ENCODE measurements at places on chromosomes 11 and 22. TPM values are rescaled to one million over a fixed set of nuclear protein-coding genes. Genes with fewer than 3 reads are reported as not detected.

The PIH1D2 gene
- total RNA-seq: 1.6 TPM

DNA sequence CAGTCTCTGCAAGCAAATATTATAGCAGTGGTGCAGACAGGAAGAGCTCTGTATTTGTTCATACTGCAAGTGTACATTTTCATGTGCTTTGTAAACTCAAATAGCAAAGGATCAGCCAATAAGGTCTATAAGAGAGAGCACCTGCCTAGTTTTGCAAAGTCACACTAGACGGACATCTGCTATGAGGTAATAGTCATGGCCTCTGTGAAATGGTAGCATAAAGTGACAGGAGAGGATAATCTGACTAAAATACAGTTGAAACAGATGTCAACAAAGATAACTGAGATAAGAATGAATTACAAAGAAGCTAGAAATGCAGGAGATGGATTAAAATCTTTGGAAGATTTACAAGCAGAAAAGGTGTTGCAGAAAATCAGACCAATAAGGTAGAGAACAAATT lies 70.6 kb upstream of the SPON1 start:
- H3K36me3 ChIP-seq: no peaks in the 10 kb centered on the region
- no peak overlapping the region for H3K4me3 ChIP-seq
- DNase-seq: no peak
- H3K4me1 ChIP-seq: peaks cover 9% of the 10 kb centered on the region
- no peak overlapping the region for H3K27ac ChIP-seq

The CBLIF gene
- not detected for total RNA-seq

The FDXACB1 gene
- total RNA-seq: 1.8 TPM

The SCN3B gene
- total RNA-seq: 0.10 TPM

- no peaks in the 10 kb centered on the region for H3K36me3 ChIP-seq
- H3K4me3 ChIP-seq: no peak overlapping the region
- DNase-seq: no peak
- peaks cover 5% of the 10 kb centered on the region for H3K4me1 ChIP-seq
- peaks cover 61% of the 10 kb centered on the region for H3K27me3 ChIP-seq
Measured at GRCh38 chr11:118341815-118342489, 553 bp downstream of the CD3D start.

The MED17 gene
- 27.5 TPM for total RNA-seq

DNA sequence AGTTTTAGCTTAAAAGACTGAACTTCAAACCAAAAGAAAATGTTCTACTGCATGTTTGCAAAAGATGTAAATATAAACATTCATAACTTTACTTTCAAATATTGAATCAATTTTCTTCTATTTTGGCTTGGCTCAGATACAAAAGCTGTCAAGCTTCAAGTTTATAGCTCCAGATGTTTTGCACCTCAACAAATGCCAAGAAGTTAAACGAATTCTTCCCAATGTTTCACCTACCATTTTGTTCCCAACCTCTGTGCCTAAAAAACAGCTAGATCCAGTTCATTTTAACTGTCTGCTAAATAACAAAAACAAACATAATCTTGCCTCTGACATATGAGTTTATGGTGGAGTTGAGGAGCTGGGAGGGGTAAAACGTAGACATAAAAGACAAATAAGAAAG lies 76.5 kb downstream of the RAB30 start:
- H3K36me3 ChIP-seq: no peaks in the 10 kb centered on the region
- H3K4me1 ChIP-seq: no peaks in the 10 kb centered on the region
- peaks cover 13% of the 10 kb centered on the region for H3K27me3 ChIP-seq

GRCh38 chr11:111623527-111624030 lies 21.3 kb downstream of the SIK2 start:
- H3K36me3 ChIP-seq: peaks cover 8% of the 10 kb centered on the region
- peaks cover 24% of the 10 kb centered on the region for H3K4me1 ChIP-seq
- no peak overlapping the region for H3K27ac ChIP-seq
- H3K4me3 ChIP-seq: no peak overlapping the region
- no peak for DNase-seq

DNA sequence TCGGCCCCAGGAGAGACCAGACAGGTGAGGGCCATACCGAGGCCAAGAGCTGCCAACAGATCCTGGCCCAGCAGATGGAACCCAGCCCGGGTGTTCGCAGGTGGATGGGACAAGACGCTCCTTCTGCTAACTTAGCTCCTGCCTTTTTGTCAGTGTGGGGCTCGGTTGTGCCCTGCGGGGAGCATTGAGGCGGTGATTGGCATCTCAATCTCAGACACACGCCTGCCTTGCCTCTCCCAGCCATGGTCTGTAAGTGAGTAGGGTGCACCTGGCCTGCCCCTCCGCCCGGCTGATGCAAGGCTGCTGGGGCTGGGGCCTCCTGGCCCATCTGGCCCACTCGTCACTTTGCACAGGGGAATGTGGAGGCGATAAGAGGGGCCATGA lies 350.1 kb downstream of the TBC1D22A start:
- H3K27ac ChIP-seq: no peak overlapping the region
- DNase-seq: no peak
- no peak overlapping the region for H3K4me3 ChIP-seq

DNA sequence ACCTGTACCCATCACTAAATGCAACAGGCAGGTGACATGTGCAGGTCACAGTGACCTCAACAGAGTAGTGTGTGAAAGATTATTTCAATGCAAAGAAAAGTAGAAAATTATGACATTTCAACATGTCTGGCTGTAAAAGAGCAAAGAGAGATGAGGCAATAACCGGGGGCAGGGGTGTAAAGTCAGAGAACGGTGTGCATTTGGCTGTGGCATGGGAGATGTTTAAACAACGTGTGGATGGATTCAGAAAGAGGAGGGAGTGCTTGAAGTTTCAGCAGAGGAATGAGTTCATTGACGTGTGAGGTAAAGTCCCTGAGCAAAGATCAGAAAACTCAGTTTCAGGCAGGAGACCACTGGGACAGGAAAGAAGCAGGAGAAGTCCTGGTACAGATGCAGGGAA lies 229.7 kb downstream of the BUD13 start:
- no peak overlapping the region for H3K4me3 ChIP-seq
- peaks cover 39% of the 10 kb centered on the region for H3K27me3 ChIP-seq
- no peaks in the 10 kb centered on the region for H3K36me3 ChIP-seq
- no peak overlapping the region for H3K27ac ChIP-seq
- no peak for DNase-seq

The RIC3 gene
- total RNA-seq: 0.12 TPM

- H3K36me3 ChIP-seq: no peaks in the 10 kb centered on the region
- no peak overlapping the region for H3K27ac ChIP-seq
- no peak overlapping the region for H3K4me3 ChIP-seq
- peaks cover 97% of the 10 kb centered on the region for H3K27me3 ChIP-seq
- H3K4me1 ChIP-seq: no peaks in the 10 kb centered on the region
Measured at GRCh38 chr22:25817092-25817943, 75.3 kb downstream of the MYO18B start.

DNA sequence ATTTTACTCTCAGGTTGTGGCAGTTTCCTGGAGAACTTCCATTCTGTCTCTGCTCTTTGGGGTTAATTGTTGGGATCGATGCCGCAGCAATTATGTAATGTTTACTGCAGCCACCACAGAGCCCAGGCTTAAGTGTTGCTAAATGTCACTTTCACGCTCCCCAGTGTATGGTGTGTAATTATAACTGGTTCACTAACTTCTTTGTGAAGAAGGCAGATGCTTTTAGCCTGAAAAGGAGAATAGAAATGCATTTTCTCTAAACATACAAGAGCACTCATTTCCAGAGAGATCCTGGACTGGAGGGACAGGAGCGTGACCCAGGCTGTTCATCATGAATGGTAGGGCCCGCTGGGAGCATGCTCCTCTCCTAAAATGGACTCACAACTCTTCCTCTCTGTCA lies 132.2 kb upstream of the PLET1 start:
- DNase-seq: no peak
- H3K4me1 ChIP-seq: no peaks in the 10 kb centered on the region
- peaks cover 28% of the 10 kb centered on the region for H3K27me3 ChIP-seq
- no peak overlapping the region for H3K27ac ChIP-seq
- no peak overlapping the region for H3K4me3 ChIP-seq
- no peaks in the 10 kb centered on the region for H3K36me3 ChIP-seq

The OR5B12 gene
- not detected for total RNA-seq

- H3K27me3 ChIP-seq: no peaks in the 10 kb centered on the region
- no peak overlapping the region for H3K27ac ChIP-seq
- no peak for DNase-seq
- H3K36me3 ChIP-seq: no peaks in the 10 kb centered on the region
Measured at GRCh38 chr11:73087730-73088129, 54.4 kb downstream of the FCHSD2 start.

GRCh38 chr22:22159384-22159783 lies 85.2 kb upstream of the VPREB1 start:
- no peak for DNase-seq
- no peaks in the 10 kb centered on the region for H3K36me3 ChIP-seq
- peaks cover 68% of the 10 kb centered on the region for H3K27me3 ChIP-seq
- no peaks in the 10 kb centered on the region for H3K4me1 ChIP-seq
- no peak overlapping the region for H3K27ac ChIP-seq

The UPK3A gene
- not detected for total RNA-seq

DNA sequence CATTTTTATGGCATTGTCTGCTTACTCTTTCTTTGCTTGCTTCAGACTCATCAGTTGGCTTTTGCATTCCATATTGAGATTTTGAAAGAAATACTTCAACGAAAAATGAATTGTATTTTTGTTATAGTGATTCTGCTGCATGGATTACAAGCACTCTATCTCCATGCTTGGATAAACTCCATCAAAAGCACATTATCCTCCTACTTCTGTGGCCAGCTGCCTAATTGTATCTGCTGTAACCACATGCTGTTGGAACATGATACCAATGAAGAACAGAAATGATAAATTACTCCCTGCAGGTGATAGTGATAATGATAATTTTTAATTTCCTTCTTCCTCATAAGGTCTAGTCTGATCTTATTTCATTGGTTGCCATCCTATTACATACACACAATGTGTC lies 100.8 kb downstream of the PRMT3 start:
- H3K4me1 ChIP-seq: no peaks in the 10 kb centered on the region
- no peaks in the 10 kb centered on the region for H3K36me3 ChIP-seq
- H3K27ac ChIP-seq: no peak overlapping the region
- H3K4me3 ChIP-seq: no peak overlapping the region
- no peaks in the 10 kb centered on the region for H3K27me3 ChIP-seq
- no peak for DNase-seq

DNA sequence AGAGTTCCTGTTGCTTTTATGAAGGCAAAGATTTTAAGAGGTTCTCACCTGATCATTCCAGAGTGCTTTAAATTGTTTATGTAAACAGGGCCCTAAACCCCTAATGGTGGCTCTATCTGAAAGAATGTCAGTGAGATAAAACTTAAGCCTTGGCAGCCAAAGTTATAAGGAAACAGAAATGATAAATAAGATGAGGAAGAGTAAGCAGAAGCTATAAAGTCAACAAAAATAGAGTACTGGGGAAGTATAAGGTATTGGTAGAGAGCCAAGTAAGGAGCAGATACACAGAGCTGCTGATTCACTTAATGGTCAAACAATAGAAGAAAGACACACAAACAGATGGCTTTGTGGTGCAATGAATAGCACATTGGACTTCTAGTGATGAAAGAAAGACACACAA lies 37.9 kb downstream of the TMPRSS5 start:
- H3K36me3 ChIP-seq: peaks cover 15% of the 10 kb centered on the region
- no peak for DNase-seq
- H3K27me3 ChIP-seq: no peaks in the 10 kb centered on the region
- H3K27ac ChIP-seq: peak overlapping the region; percentile 74

The HTATIP2 gene
- 106 TPM for total RNA-seq

DNA sequence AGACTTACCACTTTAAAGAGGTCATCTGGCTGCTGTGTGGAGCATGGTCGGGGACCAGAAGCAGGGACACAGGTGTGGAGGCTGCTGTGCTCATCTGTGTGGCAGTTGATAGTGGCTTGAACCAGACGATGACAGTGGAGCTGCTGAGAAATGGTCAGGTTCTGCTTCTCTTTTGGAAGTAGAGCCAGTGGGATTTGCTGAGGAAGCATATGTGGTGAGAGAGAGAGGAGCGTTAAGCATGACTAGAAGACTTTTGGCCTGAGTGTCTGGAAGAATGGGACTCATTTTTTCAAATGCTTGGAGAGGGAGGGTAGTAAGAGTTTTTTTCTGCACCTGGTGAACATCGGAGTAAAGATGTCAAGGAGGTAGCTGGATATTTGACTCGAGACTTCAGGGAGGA lies 12.5 kb upstream of the SREBF2 start:
- no peak overlapping the region for H3K4me3 ChIP-seq
- no peak for DNase-seq
- H3K36me3 ChIP-seq: peaks cover 4% of the 10 kb centered on the region
- no peak overlapping the region for H3K27ac ChIP-seq

GRCh38 chr11:3880724-3881123 lies 25.3 kb downstream of the STIM1 start:
- no peak for DNase-seq
- peak overlapping the region; percentile 17 for H3K4me3 ChIP-seq
- peaks cover 6% of the 10 kb centered on the region for H3K36me3 ChIP-seq
- no peaks in the 10 kb centered on the region for H3K27me3 ChIP-seq
- H3K4me1 ChIP-seq: peaks cover 66% of the 10 kb centered on the region
- H3K27ac ChIP-seq: peak overlapping the region; percentile 64

The ZBED4 gene
- 30.0 TPM for total RNA-seq

The GUCY1A2 gene
- not detected for total RNA-seq

The GALNT18 gene
- total RNA-seq: 9.2 TPM

The HOATZ gene
- not detected for total RNA-seq

The C22orf42 gene
- total RNA-seq: not detected

- H3K4me1 ChIP-seq: peaks cover 45% of the 10 kb centered on the region
- no peaks in the 10 kb centered on the region for H3K27me3 ChIP-seq
- peak; percentile 47 for DNase-seq
- H3K4me3 ChIP-seq: peak overlapping the region; percentile 4
- peak overlapping the region; percentile 60 for H3K27ac ChIP-seq
- H3K36me3 ChIP-seq: peaks cover 66% of the 10 kb centered on the region
Measured at GRCh38 chr22:45923835-45924234, 53.1 kb downstream of the WNT7B start.

DNA sequence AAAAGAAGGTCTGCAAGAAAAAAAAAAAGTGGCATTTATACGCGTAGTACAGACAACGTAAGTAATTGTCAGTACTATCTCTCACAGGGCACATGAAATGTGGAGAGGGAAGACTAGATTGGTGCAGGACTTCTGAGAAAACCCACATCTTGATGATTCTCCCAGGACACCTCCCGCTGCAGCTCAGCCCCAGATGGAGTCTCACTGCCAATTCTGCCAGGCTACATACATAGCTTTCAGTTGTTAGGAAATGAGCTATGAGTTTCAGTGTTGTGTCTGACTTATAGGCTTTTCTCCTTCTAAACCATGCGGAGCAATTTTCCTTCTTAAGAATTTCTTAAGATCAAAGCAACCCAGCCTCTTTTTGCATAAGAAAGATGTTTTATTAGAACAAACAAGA lies 9.6 kb downstream of the OR5A2 start:
- H3K36me3 ChIP-seq: no peaks in the 10 kb centered on the region
- no peak overlapping the region for H3K4me3 ChIP-seq
- no peak for DNase-seq
- no peak overlapping the region for H3K27ac ChIP-seq

DNA sequence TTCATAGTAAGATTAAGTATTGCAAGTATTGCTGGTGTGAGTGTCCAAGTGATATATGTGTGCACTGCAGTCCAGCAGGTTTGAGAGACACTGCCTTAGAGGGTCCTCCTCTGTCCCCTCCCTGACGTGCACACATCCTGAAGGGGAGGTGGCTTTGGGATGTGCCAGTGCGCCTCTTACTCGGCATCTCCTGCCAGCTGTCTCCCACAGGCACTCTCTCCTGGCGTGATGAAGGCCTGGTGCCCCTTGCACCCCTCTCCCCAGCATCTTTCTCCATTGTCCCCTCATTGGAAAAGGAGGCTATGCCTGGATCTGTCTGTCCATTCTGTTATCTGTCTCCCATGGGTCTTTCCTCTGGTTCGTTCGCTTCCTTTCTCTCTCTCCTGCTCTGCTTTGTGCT lies 24.2 kb downstream of the GTPBP1 start:
- no peaks in the 10 kb centered on the region for H3K27me3 ChIP-seq
- H3K4me1 ChIP-seq: no peaks in the 10 kb centered on the region
- DNase-seq: no peak
- H3K4me3 ChIP-seq: no peak overlapping the region
- peak overlapping the region; percentile 45 for H3K27ac ChIP-seq
- H3K36me3 ChIP-seq: peaks cover 66% of the 10 kb centered on the region

The FSHB gene
- not detected for total RNA-seq

Measured in Calu3 (cell line).